ENCODE measurements at places on chromosomes 6 and 20.

DNA sequence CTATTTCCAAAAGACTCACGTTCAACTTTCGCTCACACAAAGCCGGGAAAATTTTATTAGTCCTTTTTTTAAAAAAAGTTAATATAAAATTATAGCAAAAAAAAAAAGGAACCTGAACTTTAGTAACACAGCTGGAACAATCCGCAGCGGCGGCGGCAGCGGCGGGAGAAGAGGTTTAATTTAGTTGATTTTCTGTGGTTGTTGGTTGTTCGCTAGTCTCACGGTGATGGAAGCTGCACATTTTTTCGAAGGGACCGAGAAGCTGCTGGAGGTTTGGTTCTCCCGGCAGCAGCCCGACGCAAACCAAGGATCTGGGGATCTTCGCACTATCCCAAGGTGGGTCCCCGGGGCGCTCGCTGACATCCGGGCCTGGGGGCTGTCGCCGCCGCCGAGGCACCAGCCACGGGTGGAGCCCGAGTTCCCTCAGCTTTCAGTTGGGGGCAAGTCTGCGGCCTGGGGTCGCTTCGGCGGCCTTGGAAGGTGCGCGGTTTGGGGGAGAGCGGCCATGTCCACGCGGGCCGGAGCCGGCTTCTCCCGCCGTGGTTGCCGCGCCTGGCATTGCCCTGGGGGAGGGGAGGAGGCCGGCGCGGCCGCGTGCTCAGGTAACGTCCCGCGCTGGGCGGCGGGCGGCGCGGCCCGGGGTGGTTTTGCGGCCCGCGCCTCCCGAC is 429 bp downstream of the AMD1 start:
- DNase-seq, result no peak

DNA sequence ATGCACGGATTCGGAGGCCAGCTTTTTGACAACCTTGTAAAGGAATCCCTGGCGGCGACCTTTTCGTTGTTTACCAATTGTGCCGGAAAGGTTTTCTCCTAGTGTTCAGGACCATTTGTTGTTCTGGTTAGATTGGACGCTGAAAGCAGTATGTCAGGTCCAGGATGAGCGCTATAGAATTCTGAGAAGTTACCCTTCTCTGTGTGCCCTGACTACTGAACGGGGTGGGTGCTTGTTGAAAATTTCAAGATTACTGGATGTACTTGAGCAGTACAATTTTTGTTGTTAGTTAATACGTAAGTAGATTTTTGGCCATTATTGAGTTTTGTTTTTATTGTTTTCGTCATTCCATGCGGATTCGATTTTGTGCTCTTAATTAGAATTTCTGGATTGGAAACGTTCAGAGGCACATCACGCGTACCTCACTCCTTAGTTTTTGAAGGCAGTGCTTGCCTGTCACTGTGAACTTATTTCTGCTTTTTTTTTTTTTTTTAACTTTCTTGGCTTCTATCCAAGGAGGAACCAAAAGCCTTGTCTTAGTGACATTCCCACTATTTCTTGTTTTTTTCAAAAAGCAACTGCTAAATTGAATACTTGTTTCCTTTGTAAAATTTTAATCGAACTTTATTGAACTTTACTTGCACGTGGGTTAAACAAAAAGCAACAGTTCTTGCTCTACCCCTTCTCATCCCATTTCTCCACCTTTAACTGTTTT is 898 bp downstream of the XRN2 start:
- peak; percentile 26 for DNase-seq

DNA sequence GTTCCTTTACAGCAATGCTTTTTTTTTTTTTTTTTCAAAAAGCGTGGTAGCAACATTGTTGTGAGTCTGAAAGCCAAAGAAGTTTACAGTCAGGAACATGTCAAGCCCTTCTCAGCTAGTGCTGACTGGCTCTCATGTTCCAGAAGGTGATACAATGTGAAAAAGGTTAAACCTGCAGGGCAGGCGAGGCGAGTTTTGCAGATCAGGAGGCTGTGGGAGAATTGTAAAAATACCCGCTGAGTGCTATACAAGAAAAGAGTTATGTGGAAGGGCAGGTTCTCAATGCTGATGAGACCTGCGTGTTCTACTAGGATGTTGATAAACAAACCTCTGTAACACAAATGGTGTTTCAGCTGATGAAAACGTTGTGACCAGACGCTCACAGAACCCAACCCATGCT is 30.9 kb upstream of the RPP40 start:
- no peak for DNase-seq

GRCh38 chr20:33082546-33082945 is 3.1 kb downstream of the BPIFB4 start:
- no peak for DNase-seq

- peak; percentile 55 for DNase-seq
Measured at GRCh38 chr6:44100088-44100550, 27.1 kb downstream of the MRPL14 start.

GRCh38 chr20:6360766-6361165 is 237.9 kb upstream of the FERMT1 start:
- DNase-seq, result no peak

DNA sequence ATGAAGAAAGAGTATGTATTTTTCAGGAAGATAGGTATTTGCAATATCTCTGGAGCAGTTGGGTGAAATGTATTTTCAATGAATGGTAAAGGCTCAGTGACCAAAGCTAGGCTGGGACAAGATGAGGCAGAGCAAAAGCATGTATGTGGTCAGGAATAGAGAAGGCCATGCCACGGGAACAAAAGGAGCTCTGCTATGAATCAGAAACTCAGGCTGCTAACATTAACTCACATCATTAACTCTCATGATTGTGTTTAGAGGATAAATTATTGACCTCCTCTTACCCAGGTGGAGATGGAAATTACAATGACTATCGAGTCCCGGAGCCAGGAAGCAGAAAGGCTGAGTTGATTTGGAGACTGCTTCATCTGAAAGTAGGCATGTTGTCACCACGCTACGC is 220.2 kb downstream of the FUT9 start:
- DNase-seq, result no peak

DNA sequence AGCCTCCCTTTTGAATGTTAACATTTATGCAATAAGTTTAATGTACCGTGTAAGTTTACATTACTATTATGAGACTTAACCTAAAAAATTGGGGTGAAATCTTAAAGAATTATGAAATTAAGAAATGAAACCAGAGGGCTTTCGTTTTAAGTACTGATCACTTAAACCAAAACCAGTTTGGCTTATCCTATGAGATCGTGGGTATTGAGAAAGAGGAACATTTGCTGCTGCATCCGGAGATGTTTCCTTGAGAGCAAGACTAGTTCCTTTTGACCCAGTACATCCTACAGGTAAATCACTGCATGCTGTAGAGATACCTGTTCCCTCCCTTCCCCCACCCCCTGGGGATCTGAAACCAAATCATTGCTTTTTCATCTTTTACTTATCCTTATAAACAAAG is 201.3 kb downstream of the ESR1 start:
- no peak for DNase-seq

- no peak for DNase-seq
Measured at GRCh38 chr6:117263353-117263927, 1.9 kb upstream of the VGLL2 start.

DNA sequence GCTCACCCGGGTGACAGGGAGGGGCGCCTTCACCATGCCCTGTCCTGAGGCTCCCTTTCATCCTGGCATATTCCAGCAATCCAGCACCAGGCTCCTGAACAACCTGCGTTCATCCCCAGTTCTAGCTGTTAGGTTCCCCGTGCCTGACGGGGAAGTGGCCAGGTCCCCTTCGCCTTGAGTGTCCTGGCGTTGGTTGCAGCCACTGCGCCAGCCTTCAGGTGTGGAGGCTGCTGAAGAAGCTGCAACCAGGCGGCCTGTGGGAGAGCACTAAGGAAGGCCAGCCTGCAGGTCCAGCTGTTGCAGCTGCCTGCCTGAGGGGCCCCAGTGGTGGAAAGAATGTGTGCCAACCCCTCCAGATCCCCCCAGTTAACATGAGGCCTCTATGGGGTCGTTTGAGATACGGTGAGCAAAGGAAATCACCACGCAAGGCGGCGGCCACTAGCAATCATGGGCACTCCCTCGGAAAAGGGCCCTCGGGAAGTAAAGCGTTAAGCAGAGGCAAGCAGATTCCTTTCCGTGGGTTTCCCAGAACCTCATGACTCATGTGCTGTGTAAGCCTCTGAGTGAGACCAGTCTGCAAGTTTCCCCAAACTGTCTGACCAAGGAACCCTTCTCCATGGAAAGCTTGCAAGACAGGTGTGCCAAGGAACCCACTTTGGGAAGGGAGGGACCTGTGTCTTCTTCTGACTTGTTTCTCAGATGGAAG is 320.8 kb downstream of the TAF4 start:
- DNase-seq, result no peak

- peak; percentile 14 for DNase-seq
Measured at GRCh38 chr20:23937303-23938117, 51.1 kb downstream of the GGTLC1 start.

GRCh38 chr6:70506321-70506720 is 60.4 kb upstream of the SDHAF4 start:
- no peak for DNase-seq

DNA sequence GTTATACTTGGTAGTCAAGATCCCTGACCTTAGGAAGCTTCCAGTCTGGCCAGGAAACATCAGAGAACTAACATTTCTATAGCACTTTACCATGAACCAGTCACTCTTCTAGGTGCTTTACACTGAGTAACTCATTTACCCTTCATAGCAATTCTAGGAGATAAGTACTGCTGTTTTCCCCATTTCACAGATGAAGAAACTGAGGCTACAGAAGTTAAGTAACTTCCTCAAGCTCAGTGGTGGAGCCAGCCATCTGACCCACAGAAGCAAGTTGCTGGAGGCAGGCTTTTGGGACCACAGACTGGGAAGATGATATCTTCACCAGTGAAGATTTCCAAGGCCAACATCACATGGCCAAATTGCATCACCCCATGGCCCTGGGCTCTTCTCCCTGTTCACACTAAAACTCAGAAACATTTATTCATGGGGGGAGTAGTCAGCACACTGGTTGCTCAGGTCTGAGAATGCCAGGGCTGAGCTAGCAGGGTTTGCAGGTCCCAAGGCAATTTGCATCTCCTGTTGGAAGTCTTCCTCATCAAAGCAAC is 70.3 kb downstream of the UNC5CL start:
- DNase-seq, result no peak

DNA sequence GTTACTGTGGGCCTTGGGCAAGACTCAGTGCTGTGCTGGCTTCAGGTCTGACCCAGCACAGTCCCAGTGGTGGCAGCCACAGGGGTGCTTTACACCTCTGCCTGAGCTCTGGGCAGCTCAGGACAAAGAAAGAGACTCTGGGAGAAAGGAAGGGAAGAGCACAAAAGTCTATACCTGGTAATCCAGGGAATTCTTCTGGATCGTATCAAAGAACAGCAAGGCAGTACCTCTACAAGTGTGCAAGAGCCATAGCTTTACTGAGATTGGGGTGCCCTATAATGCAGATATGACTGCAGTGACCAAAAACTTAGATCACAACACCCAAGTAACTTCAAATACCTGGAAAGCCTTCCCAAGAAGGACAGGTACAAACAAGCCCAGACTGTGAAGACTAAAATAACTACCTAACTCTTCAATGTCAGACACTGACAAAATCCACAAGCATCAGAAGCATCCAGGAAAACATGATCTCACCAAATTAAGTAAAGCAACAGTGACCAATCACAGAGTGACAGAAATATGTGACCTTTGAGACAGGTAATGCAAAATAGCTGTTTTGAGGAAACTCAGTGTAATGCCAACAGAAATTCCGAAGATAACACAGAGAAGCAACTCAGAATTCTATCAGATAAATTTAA is 47.9 kb upstream of the LIN28B start:
- no peak for DNase-seq

GRCh38 chr6:102525336-102525735 is 1131.8 kb downstream of the GRIK2 start:
- DNase-seq, result no peak

DNA sequence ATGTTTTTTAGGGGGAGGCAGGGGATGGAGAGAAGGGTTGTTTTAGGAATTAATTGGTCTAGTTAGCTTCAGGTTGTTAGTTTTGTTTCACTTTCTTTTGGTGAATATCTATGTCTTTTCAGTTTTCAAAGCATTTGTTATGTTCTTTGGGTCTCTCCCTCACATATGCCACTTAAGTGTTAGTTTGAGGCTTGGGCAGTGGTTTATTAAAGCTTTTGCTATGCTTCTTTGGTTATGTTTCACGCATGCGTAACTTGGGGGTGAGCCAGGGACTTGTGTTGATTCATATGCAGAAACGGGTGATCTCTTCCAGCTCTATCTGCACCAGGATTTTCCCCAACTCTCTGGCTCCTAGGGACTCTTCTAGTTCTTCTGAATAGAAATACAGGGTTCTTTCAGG is 11.4 kb upstream of the MMS22L start:
- no peak for DNase-seq

GRCh38 chr6:53066874-53067706 is 1.9 kb downstream of the FBXO9 start:
- DNase-seq, result no peak

- no peak for DNase-seq
Measured at GRCh38 chr6:30206799-30207618, 6.2 kb downstream of the TRIM26 start.

- no peak for DNase-seq
Measured at GRCh38 chr6:14035874-14036273, 81.7 kb upstream of the CD83 start.

DNA sequence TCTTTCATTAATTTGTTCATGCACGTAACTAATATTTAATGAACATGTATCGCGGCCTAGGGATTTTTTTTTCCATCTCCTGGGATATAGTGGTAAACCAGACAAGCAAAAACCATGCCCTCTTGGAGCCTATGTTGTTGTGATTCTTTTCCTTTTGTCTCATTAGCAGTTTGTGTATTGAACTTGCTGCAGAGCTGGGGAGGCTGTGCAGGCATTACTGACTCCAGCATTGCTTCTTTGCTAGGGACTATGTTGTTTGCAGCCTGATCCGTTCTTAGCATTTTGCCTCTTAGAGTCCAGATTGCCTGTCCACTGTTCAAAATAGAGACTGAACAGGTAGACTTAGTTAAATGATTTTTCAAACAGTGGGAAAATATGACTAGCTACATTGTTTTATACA is 9.7 kb downstream of the SCAF8 start:
- no peak for DNase-seq

DNA sequence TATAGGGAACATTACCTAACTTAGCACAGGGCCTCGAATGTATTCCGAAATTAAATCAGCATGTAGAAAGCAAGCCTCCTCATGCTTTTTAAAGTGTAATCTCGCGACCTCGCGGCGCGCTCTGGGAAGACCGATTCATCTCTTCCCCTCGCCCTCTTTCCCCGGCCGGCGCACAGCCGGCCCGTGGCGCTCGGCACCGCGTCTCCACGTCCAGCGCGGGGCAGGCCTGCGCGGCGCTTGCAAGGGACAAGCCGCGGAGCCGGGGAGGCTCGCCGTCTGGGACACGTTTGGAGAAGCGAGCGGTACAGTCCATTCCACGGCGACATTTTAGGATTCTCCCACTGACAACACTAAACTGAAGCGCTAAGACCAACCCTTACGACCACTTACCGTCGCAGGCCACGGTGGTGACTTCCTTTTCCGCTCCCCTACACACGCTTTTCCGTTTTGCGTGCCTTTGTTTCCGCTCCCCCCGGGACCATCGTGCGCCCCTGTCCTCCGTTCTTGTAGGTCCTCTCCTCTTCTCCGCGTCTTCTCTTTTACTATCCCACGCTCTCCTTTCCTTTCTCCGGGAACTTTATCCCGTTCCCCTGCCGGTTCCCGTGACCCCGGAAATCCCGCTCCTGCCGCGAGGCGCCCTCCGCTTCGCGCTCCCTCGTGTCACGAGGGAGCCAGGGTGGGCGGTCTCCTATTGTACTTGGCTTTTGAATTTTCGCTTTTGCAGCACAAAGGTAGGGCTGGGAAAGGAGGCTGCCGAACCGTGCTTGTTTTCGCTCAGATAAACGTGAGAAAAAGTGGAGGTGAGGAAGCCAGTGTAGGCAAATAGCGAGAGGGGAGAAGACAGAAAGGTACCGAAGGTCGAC is at the start of gene ECHDC1:
Gene ECHDC1, minus strand, starts transcription at position 664 of the 863 bp plus-strand sequence. CDS start 12,581 bp downstream, outside the sequence.
- DNase-seq, result peak; percentile 73

- no peak for DNase-seq
Measured at GRCh38 chr6:70411542-70412251, 1.6 kb upstream of the FAM135A start.

Data from AML-193 (cell line).